HS-5 (cell line): ENCODE measurements at places on chromosomes 2 and 18.
A peak's percentile ranks its signal among the peaks of the same experiment; 100 is the strongest.

GRCh38 chr18:63043516-63043915, 276.1 kb downstream of the BCL2 start:
- DNase-seq, result peak; percentile 26

GRCh38 chr2:240992572-240993291, 5.7 kb upstream of the SNED1 start:
- no peak for DNase-seq

DNA sequence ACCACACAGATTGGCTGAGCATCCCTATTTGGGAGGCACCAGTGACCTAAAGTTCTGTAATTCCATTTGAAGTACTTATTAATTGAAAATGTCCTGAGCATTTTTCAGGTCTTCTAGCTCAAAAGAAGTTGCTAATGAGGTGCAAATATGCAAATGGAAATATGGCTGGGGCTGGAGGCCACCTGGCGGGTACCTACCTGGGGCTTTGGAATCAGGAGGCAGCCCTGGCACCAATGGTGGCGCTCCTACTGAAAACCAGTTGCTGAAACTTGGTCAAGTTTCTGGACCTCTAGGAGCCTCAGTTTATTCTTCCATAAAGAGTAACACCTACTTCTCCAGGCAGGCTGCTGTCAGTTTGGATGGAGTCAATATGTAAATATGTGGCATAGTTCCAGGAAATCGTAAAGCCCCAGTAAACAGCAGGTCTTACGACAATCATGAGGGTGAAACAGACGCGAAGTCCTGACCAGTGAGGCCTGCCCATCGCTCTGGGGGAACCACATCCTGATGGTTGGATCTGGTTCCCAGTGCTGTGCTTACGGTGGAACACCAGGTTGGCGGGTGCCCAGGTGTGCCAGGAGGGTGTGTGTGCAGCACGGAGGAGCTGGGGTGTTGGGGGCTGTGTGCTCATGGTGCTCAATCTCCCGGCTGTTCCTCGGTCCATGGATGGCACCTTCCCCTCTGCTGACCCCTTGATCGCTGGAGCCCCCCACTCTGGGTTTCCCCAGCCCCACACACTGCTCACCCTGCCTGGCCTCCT, 186.1 kb downstream of the TWIST2 start:
- no peak for DNase-seq

DNA sequence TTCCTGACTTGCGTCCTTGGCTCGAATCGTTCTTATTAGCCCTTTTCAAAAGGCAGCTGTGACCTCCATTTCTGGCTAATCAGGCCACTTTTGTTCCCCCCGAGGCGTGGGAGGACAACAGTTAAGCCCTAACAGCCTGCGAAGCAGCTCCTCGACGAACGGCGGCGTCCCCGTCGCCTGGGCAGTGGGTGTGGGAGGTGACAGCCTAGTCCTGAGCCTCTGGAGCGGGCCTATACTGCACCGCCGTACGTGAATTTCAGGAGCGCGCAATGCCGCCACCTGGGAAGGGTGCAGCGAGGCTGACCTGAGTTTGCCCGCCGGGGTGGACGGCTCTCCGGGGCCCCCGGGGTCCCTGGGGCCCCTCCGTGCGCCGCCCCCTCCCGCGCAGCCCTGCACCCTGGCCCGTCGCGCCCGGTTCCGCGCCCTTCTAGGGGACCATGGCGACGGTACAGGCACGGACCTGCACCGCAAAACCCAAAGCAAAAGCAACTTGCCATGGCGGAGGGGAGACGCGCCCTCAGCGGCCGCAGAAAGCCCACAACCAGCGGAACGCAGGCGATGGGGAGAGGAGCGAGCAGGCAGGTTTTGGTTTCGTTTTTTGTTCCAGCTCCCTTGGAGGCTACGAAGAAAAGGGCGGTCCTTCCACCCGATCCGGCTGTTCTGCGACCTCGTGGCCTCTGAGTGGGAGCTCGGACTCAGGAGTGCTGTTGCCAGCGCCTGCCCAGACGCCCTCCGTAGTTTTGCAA, at the start of gene RBM43:
Gene RBM43, minus strand, starts transcription at position 633 of the 746 bp plus-strand sequence. Its CDS starts 136 bp downstream, at position 497.
- peak; percentile 79 for DNase-seq

GRCh38 chr18:77131652-77132368, 773 bp downstream of the MBP start:
- DNase-seq, result no peak

- DNase-seq, result no peak
Observed at GRCh38 chr2:20303966-20304365, 46.7 kb downstream of the PUM2 start.

DNA sequence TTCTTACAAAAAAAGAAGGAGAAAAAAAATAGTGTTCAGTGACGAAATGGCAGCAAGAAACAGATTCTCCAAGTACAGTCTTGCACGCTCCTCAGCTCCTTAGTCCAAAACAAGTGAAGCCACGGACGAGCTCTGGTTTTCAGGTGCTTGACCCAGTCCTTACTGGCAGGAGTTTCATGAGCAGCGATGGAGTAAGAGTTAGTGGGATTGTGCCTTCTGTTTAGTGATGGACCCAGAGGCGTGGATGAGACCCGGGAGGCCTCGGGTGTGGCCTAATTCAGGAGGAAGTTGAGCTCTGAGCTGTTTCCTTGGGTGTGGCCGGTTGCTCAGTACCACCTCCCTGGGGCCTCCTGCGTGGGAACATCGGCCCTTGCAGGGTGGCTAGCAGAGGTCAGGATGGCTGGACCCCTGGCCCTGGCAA, 52.0 kb downstream of the KIF5C start:
- no peak for DNase-seq

GRCh38 chr2:75559680-75560021, 1.1 kb downstream of the EVA1A start:
- no peak for DNase-seq

DNA sequence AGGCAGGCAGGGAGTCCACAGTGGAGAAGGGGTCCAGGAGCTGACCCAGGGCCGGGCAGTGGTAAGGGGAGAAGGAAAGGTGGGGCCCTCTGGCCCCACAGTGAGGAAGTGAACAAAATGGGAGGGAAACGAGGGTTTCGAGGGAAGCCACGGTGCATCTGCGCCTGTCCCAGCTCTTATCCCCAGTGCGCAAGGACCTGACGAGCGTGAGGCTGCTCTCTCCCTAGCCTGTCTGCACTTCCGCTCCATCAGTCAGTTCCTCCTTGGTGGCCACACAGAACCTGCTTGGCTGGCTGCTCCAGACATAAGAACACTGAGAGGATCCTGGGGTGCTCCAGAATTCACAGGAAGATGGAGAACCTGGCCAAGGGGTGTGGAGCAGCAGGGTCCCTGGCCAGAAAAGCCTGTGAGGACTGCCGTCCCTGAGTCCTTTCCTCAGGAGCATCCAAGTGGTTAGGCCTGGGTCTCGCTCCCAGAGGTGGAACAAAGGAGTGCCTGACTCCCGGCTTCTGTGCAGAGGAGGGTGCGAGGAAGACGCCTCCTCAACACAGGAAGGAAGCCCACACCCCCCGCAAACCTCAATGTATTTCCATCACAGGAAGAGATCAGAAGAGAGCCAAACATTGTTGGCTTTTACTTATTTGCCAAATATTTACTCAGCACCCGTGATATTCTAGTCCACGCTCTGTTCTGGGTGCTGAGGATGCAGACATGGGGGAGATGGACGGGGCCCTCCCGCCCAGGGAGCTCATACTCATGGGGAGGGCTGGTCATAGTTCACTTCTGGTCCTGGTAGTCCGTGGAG, 43.7 kb upstream of the SEMA4C start:
- no peak for DNase-seq

GRCh38 chr2:175805442-175806124, 196.5 kb downstream of the LNPK start:
- DNase-seq, result no peak

- DNase-seq, result no peak
Observed at GRCh38 chr2:114810092-114810491, 367.7 kb downstream of the DPP10 start.

GRCh38 chr2:98419977-98420725, 24.5 kb upstream of the INPP4A start:
- DNase-seq, result no peak

GRCh38 chr2:121220995-121221394, 64.0 kb downstream of the TFCP2L1 start:
- peak; percentile 28 for DNase-seq

DNA sequence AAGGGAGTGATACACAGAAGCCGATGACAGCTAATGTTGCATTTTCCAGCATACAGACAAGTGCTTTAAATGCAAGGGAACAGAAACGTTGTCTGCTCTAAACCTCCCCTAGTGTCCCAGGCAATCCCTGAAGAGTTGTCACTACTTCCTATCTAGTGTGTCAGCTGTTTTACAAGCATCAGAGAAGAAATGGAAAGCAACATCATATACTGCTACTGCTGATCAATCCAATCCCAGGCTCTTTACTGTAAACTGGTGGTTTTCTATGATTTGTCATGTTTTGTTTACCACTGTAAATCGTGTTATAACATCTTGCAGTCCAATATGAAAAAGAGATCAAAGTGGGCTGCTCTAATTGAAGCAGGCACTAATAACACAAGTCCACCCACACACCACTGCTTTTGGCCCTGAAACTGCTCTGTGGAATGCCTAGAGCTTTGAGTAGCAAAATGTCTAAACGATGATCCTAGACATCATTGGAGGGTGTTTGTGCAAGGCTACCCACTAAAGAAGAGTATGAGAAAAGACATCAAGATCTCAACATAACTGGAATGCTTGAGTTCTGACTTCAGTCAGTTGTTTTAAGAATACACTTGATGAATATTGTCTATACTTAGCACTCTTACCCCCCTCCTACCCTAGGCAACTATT, 18.1 kb upstream of the ROCK1 start:
- DNase-seq, result no peak

DNA sequence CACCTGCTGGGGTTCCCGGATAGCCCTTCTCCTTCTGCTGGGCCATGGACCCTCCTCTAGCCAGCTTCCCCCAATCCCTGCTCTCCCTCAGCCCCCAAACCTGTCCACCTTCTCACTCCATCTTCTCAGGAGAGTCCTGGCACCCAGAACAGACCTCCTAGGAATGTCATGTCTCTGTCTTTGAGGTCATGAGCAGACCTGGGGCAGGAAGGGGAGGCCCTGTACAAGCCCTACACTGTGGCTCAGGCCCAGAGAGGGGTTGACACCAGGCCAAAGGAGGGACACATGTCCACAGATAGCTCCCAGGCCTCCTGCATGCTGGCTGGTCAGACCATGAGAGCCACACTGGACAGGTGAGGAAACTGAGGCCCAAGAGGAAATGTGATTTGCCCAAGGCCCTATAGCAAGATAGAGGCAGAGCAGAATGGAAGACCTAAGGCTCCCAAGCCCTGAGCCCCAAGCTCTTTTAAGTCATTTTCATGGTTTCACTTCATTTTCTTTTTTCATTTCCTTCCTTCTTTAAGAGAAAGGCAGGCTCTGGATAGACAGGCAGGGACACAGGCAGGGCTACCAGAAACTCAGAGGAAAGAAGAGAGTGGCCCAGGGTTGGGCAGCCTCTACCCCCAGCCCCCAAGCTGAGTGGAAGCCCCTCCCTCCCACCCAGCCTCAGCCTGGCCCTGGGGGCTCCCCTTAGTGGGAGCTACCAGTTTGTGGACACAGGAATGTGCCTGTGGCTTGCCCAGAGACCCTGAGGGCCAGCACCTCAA, 159.7 kb downstream of the SMAD7 start:
- DNase-seq, result no peak

- no peak for DNase-seq
Observed at GRCh38 chr2:114128725-114129124, 238.8 kb downstream of the ACTR3 start.

DNA sequence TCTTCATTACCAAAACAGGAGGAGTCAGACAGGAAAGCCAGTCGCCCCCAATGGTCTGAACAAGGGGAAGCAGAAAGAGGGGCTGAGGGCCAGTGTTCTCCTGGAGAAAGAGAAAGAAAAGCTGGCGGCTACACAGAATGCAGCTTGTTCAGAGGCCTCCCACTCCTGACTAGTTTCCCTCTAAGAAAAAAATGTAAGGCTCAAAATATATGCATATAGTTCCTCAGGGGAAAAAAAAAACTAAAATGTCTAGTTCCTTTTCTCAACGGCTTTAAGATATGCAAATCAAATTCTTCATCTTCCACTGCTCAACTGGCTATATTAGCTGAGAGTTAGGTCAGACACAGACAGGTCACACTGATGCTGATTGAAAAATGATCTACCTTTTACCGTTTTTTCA, 18.6 kb downstream of the MBOAT2 start:
- DNase-seq, result no peak

- DNase-seq, result no peak
Observed at GRCh38 chr2:60888853-60889252, 7.5 kb downstream of the REL start.

- no peak for DNase-seq
Observed at GRCh38 chr2:223560749-223561435, 41.3 kb downstream of the SCG2 start.

DNA sequence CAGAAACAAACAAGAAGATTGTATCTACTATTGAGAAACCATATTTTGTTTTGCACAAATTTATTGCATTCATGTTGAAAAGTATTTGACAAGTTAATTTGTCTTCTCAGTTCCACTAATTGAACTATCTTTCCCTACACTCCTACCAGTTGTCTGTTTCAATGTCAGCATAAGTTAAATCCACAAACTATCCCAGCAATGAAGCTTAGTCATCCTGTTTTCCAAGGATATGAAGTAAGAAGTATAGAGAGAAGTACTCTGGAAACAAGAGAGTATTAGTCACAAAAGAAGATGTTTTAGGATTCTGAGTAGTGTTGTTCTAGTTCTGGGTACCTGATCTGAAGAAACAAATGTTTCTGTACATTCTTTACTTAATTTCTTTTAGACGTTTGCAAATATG, 261.6 kb upstream of the ZNF804A start:
- DNase-seq, result peak; percentile 58

- no peak for DNase-seq
Observed at GRCh38 chr2:375270-375955, 87.5 kb upstream of the ALKAL2 start.

- DNase-seq, result peak; percentile 77
Observed at GRCh38 chr18:63708650-63709049, 5.9 kb downstream of the SERPINB11 start.
